NCI-H1048 (cell line): ENCODE measurements at places on chromosomes 4 and X.

DNA sequence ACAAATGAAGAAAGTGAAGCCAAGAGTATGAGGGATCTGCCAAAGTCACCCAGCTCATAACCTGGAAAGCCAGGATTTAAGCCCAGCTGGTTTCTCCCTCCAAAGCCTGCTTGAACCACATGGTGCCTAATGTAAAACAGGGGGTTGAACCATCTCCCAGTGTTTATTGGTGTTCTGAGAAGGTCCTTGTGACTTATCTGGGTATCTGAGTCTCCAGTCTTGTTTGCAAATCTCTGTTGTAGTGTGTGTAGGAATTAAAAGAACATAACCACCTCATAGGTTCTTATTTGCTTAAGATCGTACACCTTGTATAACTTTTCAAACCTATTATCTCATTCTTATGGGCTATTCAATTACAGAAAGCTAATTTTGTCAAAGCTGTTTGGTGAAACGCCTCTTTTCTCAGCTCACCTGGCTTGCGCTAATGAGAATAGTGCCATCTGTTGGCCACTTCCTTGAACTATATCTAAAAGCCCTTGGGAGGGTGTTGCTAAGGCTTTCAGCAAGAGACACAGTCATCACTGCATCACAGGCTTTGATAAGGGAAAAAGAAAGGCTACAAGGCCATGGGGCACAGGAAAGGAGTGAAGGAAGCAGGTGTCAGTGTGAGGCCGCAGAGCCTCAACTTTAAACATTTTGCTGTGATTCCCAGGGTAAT lies 34.0 kb downstream of the ETDB start:
- DNase-seq, result peak; percentile 25

DNA sequence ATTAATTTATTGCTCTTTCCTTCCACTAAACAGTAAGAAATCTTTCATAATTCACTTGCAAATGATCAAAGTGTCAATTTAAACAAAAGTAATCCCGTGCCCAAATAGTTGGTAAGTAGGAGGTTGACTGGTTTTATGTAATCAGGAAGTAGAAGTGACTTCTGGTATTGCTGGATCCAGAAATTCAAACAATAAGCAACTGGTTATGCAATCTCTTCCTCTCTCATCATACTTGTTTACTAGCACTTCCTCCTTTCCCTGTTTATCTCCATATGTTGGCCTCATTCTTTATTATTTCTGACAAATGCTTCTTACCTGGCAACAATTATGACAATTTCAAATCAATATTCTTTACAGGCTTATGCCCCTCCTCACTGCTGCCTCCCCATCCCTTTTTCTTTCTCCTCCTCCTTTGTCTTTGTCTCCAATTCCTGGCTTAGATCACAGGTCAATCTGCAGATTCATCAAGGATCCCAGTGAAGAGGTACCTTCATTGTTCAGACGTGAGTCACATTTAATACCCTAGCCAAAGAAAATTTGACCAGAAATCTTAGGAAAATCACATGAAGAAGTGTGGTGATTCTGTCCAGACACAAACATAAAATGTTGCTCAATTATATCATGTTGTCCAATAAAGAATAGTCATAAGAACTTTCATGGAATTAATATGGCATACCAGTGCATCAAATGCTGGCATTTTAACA lies 323.2 kb upstream of the PCDH7 start:
- DNase-seq, result no peak

- no peak for DNase-seq
These were observed 24.6 kb upstream of the COX7B2 start for GRCh38 chr4:46933686-46934085.

- no peak for DNase-seq
These were observed 28.0 kb upstream of the IGBP1 start for GRCh38 chrX:70105229-70105628.

DNA sequence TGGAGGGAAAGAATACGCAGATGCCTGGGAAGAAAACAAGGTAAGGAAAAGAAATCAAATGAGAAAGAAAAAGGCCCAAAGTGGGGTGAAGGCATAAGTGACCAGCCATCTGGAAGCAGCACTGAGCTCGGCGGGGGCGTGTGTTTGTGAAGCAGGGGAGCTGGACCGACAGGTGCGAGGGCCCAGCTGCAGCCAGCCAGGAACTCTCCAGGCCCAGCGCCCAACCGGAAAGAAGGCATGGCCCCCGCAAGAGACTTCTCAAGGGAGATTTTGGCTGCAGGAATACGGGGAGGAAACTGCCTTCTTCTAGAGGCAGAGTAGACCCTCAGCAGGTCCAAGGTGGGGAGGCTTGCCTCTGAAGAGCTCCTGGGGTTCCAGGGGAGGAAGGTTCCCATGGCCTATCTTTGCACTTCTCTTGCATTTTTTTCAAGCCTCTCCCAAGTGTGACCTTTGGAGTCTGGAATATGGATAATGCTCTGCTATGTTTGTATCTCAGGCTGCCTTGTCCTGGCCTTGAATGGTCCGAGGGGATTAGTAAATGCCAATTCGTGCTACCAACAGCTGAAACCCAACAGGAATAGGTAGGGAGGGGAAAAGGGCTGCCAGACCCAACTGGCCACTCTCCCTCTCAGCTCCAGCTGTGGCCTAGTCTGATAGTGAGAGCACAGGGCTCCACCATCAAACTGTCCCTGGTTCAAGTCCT lies 10.8 kb upstream of the CITED1 start:
- no peak for DNase-seq

- DNase-seq, result no peak
These were observed 9.7 kb upstream of the ADRA2C start for GRCh38 chr4:3756343-3757059.

DNA sequence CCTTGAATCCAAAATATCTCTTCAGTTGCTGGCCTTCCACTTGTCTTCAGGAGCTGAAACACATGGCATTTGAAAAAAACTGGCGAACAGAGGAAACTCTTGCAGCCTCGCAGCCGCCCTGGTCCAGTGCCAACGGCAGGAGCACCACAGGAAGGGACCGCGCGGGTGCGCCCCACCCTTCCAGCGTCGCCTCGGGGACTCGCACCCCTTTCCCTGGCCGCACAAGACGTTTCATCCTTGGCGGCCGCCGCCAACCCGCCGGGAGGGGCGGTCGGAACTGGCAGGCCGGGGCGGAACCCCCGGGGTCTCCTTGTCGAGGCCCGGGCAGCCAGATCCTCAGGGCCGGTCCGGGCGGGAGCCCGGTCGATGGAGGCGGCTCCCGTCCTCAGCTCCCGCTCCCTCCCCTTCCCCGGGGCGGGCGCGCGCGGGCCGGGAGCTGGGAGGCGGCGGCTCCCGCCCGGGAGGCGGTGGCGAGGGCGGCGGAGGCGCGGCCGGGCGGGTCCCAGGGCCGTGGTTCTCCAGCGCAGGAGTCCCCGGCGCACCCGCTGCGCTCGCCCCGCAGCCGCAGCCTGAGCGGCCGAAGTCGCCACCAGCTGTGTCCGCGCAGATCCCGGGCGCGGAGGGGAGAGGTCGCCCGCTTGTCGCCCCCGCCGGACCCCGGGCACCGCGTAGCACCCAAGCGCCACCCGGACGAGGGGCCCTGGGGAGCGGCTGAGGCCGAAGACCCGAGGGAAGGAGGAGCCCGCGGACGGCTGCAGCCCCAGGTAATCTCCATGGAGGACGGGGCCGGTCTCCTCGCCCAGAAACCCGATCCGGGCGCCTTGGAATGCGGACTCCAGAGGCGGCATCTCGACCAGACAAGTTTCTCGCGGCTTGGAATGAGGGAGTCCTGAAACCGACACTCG lies 886 bp upstream of the NDST3 start:
- DNase-seq, result no peak

GRCh38 chr4:169340834-169341233 lies 70.1 kb upstream of the SH3RF1 start:
- no peak for DNase-seq

GRCh38 chrX:29662101-29662500 lies 553.3 kb upstream of the MAGEB2 start:
- DNase-seq, result no peak

DNA sequence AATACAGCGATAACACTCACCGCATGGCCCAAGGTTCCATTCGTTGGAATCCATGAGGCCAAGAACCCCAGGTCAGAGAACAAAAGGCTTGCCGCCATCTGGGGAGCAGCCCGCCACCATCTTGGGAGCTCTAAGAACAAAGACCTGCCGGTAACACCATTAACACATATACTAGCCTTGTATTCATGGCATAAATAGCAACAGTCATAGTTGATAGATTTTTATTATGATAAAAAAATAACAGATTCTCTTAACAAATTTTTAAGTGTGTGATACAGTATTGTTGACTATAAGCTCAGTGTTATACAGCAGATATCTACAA lies 309.4 kb downstream of the GLUD2 start:
- no peak for DNase-seq

DNA sequence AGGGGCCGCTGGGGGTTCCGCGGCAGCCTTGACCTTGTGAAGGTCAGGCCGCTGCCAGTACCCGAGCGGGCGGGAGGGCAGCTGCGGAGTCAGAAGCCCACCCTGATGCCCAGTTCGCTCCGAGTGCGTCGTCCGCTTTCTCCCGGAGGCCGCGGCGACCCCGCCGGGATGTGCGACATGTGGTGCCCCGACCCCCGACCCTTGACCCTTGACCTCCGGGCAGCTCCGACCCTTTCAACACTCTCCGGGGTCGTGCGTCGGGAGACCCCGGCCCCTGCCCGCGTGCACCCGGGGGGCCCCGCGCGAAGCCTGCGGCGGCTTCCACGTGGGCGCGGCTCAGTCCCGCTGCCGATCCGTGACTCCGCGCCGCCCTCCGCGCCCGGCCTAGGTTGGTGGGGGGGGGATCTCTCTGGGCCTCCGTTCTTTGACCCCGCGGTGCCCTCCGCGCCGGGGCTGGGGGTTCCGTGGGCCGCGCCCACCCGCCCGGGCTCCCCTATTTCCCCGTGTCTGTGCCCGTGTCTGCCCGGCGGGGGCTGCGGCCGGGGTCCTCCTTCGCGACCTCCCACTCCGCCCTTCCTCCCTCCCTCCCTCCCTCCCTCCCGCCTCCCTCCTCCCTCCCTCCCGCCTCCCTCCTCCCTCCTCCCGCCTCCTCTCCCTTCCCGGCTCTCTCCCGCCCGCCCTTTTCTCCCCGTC lies 609 bp upstream of the SLC25A6 start:
- no peak for DNase-seq

GRCh38 chr4:6851962-6852361 lies 57.7 kb upstream of the TBC1D14 start:
- no peak for DNase-seq

DNA sequence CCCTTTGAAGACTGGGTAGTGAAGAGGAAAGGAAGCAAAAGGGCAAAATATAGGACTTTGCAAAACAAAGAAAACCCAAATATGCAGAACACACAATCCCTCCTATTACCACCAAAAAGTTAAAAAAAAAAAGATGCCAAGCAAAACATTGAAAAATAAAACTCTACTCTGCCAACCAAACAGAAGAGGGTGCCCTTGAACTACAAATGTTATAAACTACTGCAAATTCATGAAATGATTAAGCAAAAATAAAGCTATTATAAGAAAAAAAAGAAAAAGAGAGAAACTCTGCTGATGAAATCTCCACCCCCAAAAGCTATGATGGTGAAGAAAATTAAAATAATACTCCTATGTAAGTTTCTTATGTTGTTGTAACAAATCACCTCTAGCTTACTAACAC lies 168.5 kb upstream of the STK26 start:
- DNase-seq, result no peak

DNA sequence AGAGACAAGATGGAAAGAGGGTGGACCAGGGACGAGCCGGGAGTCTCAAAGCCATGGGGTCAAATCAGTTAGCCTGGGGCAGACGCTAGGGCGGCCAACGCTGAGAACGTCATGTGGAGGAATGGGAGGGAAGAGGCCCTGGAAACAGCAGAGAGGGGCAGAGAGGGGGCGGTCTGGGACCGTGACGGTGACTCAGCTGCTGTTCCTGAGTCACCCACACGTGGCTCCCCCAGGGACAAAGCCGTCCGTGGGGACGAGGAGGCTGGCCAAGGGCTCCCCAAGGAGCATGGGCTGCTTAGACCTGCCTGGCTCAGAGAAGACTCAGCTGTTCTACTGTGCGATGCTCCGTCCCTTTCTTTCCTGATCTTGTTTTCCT lies 108.4 kb upstream of the LRPAP1 start:
- DNase-seq, result no peak

- DNase-seq, result no peak
These were observed 121.0 kb upstream of the DIAPH2 start for GRCh38 chrX:96563646-96564045.

GRCh38 chrX:132227383-132228112 lies 8.3 kb upstream of the RAP2C start:
- DNase-seq, result no peak

DNA sequence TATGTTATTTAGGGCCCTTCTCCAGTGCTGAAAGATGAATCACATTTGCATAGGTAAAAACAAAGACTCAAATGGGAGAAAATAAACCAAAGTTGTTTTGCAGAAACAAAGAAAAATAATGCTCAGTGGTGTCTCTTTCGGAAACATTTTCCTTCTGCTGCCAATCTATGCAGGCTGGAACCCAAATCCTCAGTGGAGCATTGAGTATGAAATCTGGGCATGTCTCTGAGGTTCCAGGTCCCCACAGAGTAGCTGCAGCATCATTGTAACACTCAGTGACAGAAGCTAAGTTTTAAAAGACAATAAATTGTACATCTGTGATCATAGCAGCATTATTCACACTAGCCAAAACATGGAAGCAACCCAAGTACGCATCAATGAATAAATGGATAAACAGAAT lies 303.6 kb downstream of the FBXW7 start:
- no peak for DNase-seq

GRCh38 chrX:78168065-78168464 lies 28.6 kb upstream of the TAF9B start:
- no peak for DNase-seq

GRCh38 chrX:122517786-122518185 lies 666.3 kb upstream of the GRIA3 start:
- no peak for DNase-seq

DNA sequence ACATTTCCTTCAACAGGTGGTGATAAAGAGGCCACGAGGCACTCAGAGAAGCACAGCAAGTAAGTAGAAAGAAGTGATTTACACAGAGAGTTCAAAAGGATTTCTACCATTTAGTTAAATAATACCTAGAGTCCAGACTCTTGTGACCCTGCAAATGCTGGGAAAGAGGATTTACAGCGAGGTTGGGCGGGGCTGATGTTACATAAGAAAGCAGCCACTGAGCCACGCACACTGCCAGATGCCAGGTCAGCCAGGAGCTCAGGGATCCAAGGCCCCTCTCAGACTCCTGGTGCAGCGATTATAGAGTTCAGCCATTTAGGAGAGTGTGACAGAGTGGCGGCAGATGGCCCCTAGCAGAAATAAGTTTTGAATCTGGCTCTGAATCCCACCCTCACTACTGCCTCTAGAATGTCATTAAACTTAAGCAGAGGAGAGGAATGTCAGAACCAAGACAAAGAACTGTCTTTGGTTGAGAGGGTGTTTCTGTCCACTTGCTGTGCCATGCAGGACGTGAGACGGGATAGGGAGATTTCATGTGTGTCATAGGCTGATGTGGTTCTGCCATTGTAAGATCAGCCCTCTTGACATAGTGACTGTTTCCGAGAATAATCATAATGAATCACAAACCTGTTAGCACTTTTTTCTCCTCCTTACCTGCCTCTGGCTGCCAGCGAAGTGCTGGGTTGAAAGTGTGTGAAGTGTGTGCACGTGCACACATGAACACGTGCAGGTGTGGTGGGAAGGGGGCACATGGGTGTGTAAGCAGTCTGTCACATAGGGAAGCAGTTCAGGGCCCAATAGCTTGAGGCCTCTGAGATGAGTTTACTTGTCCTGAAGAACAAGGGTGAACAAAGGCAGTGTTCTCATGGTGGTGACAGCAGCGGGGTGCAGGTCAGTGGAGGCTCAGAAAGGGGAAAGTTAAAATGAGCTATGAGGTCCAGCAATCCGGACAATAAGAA lies 50.1 kb downstream of the MFAP3L start:
- DNase-seq, result no peak

- no peak for DNase-seq
These were observed 2.0 kb upstream of the ADH7 start for GRCh38 chr4:99436976-99437722.
